ENCODE measurements at places on chromosomes 2 and 18.

DNA sequence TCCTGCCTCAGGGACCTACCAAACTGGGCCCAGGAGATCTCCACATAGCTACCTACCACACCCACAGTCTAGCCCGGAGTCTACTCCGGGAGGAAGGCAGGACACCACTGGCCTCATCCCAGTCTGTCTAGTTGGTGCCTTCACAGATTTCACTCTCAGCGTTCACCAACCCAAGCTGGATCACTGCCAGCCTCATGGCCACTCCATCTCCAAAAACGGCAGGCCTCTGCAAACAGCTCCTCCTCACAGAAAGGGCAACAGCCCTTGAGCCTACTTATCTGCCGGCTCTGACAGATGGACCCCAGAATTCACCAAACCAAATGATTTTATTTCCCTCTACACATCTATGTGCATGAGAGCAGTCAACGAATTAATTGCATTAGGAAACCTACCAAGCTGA lies 61.3 kb downstream of the NCKAP5 start:
- DNase-seq: no peak

- DNase-seq: no peak
Measured at GRCh38 chr18:31576670-31577069, 15.0 kb upstream of the TTR start.

GRCh38 chr2:232325324-232326273 lies 53.0 kb upstream of the ALPP start:
- no peak for DNase-seq

DNA sequence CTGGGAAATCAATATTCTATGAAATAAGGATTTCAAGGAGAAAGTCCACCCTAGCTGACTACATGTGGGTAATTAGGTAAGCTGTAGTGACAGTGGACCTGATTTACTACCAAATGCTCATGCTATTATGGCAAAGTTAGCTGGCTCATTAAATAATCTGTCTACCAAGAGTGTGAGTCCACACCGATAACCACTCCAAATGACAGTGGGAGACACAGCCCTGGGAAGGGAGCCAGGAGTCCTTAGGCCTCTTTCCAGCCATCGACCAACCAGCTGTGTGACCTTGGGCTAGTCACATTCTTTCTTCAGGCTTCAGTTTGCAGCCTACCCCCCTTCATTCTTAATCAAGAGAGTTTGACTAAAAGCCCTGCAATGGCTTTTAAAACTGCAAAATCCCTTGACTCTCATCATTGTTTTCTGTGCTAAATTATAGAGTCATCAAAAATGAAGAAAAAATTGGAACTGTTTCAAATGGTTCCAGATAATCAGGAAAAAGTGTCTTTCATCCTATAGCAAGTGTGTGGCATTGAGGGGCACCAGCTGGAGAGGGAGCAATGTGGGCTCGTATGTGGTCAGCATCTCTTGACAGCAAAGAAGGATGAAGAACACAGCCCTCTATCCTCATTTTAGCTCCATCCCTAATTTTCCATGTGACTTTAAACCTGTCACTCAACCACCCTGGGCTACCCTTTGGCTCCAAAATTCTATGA lies 45.6 kb upstream of the SLC14A2 start:
- no peak for DNase-seq

- no peak for DNase-seq
Measured at GRCh38 chr2:42474765-42475454, 18.9 kb downstream of the KCNG3 start.

DNA sequence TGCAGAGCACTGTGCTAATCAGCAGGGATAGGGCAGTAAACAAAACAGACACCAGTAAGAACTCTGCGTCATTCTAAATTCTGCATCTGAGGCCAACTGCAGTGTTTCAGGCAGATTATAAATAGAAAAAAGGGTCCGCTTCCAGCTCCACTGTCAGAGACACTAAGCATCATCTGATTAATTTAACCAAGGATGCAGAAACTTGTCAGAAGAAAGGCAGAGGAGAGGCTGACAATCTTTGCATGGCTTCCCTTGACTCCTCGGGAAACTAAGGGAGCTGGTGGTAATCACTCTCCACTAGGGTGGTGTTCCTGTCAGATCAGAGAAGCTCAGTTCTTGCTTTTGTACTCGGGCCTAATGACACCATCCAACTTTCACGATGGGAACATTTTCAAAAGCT lies 123.5 kb downstream of the DNAH6 start:
- DNase-seq: no peak

DNA sequence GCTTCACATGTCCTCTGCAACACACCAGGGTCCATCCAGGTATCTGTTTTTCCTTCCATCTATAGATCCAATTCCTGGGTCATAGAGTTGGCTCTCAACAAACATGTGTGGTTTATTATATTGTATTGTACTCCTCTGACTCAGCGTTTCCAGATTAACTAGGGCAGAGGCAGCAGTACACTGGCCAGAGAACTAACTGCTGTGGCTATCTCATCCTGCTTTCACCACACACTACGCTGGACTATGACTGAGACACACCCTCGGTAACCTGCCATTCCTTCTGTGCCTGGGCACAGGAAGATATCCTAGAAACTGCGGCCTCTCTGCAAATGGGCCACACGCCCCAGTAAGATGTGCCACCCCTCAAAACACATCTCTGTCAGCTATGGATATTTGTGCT lies 159.8 kb upstream of the STK17B start:
- no peak for DNase-seq

GRCh38 chr18:80225685-80226084 lies 21.6 kb downstream of the PARD6G start:
- DNase-seq: no peak

- DNase-seq: no peak
Measured at GRCh38 chr2:96618596-96619283, 19.4 kb downstream of the KANSL3 start.

- no peak for DNase-seq
Measured at GRCh38 chr2:38850045-38850444, 25.7 kb downstream of the DHX57 start.

DNA sequence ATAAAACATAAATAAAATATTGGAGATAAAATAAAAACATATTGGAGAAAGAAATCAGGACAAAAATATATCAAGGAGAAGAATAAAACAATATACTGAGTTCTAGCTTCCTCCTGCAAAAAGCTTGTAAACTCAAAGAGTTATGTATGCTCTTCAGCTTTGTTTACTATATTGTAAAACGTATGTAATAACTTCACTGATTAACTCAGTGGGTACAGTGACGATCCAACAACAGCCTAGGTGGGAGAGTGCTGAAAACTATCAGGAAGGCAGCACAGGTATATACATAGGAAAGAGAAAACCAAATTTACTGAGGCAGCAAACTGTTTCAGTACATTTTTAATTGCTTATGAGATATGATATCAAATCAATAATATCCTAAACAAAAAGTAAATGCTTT lies 8.3 kb downstream of the DSC2 start:
- DNase-seq: no peak

DNA sequence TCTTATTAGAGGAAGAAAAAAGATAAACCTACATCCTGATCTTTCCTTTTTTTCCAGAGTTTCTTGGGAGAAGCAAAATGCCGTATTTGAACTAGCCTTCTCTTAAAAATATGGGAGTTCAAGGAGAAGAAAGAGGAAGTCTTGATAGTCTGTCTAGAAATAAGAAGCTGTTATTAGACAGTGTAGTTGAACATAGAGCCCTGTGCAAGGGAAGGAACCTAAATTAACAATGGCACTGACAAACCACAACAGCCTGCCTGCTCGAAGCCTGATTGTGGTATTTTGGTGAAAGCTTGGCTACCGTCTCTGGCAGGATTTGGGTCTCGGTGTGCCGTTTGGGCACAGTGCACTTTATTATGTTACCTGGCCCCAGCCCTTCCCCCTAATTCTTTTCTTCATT lies 17.1 kb downstream of the SMARCAL1 start:
- no peak for DNase-seq

DNA sequence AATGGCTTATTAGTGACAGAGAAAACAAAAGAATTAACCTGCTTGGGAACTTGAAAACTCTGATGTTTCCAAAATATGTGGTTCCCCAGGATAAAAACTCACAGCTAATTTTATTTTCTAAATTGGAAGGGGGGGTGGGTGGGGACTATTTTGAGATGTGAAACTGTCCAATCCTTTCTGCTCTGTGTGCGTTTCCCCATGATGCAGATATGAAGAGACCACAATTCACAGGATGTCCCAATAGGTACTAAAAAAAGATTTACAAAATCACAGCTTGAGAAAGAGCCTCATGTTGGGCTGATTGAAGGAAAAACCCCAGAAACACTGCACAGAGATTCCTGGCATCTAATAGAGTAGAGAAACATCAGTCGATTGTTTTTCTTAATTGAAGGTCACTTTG lies 273.2 kb downstream of the ARHGAP15 start:
- no peak for DNase-seq

GRCh38 chr2:235990344-235990743 lies 177.8 kb downstream of the GBX2 start:
- DNase-seq: no peak

- DNase-seq: no peak
Measured at GRCh38 chr2:223269386-223269785, 217.4 kb downstream of the KCNE4 start.

DNA sequence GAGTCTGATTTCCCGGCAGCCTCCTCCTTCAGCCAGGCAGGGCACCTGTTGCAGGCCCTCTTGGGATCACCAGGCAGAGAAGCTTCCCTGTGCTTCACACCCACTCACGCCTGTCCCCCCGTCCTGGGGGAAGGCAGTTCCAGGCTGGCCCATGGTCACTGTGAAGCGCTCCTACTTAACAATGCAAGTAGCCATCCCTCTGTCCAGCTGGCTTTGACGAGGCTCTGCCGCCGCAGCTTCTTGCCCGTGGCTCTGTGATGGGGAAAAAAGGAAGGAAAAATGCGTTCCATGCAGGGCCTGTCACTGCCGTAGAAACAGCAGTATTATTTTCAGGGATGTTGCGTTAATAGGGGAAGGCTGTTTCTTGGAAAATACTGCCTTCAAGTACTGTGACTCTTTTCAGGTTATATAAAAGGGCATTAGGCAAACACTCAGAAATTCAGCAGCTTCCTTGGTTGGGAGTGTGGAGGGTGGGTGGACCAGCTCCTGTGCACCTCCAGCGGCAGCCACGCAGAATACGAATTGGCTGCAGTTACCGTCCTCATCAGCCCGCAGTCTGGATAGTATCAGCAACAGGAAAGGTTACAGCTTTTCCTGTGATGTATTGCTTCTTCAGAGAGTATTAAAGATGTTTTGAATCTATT lies 232.3 kb downstream of the KLHL29 start:
- no peak for DNase-seq

DNA sequence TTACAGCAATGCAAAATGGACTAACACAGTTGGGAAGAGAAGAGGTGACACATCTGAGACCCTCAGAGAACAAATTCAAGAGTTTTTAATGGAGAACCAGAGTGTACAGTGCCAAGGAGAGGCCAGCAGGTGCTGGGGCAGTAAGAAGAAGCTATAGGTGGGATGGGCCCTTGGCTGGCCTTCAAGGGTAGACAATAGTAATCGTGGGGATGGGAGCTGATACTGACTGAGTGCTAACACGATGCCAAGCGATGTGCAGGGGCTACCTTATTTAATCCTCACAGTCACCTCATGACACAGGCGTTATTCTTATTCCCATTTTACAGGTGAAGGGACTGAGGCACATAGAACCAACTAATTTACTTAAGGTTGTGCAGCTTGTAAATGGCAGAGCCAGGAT lies 131.9 kb upstream of the ID2 start:
- no peak for DNase-seq

DNA sequence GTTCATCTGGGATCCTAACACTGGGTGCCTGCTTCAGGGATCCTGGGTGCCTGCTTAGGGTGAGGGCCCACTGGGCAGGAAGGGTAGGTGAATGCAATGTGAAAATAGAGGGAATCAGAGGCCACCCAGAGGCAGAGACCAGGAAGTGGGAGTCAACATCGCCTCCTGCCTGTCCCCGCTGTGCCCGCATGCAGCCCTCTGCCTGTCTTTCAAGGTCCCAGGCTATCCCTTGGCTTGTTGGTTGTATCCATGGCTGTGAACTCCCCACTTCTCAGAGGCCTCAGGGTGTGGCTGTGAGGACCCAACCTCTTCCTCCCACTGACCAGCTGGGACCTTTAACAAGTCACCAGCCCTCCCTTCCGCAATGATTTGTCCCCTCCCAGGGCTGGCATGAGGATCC lies 26.5 kb downstream of the PSD4 start:
- DNase-seq: no peak

All from cortex of kidney (tissue), 1 donor.